Colonic mucosa (tissue), 4 donors: ENCODE measurements at places on chromosomes 16 and 17. TPM values are rescaled to one million over a fixed set of nuclear protein-coding genes. Genes with fewer than 3 reads are reported as not detected.

The ERBB2 gene
- 174 TPM for total RNA-seq

The SECTM1 gene
- 76.3 TPM for total RNA-seq

The CDC6 gene
- 40.8 TPM for total RNA-seq

The ASPHD1 gene
- 1.5 TPM for total RNA-seq

The MT4 gene
- not detected for total RNA-seq

The RGS11 gene
- 4.0 TPM for total RNA-seq
